NCI-H2171 (cell line): ENCODE measurements at places on chromosomes 2 and 18.

- no peak for DNase-seq
Observed at GRCh38 chr18:23056315-23056714, 79.0 kb upstream of the CABLES1 start.

DNA sequence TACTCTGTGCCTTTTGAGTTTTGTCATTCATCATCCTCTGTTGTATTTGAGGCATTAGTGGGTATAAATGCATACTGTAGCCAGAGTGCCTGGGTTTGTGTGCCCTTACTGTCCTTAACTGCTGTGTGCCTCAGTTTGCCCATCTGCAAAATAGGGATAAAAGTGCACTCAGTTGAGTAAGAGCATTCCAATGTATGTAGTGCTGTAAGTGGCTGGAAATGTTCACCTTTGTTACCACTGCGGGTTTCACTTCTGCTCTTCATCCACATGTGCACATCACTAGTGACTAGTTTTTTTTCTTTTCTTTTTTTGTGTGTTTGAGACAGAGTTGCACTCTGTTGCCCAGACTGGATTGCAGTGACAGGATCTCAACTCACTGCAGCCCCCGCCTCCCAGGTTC, 39.9 kb downstream of the PLEKHB2 start:
- DNase-seq: no peak

DNA sequence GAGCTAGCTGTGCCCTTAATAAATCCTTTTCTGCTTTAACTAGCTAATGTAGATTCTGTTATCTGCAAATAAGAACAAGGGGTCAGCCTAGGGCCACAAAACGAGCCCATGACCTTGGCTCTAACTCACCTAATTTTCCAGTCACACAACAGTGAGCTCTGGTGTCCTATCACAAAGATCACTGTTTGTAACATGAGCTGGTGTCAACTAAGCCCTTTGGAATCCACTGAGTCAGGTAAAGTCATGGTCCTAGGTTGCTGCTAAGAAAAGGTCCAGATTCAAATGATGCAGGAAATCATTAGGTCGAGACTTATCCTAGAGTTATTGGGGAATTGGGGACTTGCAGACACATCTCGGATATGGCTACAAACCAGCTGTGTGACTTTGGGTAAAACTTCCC, 49.9 kb downstream of the ST8SIA5 start:
- no peak for DNase-seq

- no peak for DNase-seq
Observed at GRCh38 chr2:241340631-241341163, 15.4 kb upstream of the FARP2 start.

- no peak for DNase-seq
Observed at GRCh38 chr2:29990129-29990528, 68.7 kb upstream of the ALK start.

- no peak for DNase-seq
Observed at GRCh38 chr2:55311444-55311870, 42.4 kb upstream of the MTIF2 start.

GRCh38 chr18:70058916-70059315, 111.2 kb upstream of the CD226 start:
- DNase-seq: no peak

GRCh38 chr2:144776766-144777165, 256.8 kb upstream of the ZEB2 start:
- no peak for DNase-seq

- no peak for DNase-seq
Observed at GRCh38 chr2:86201671-86202335, 2.5 kb downstream of the MRPL35 start.

GRCh38 chr2:219851801-219852481, 224.5 kb downstream of the SLC4A3 start:
- no peak for DNase-seq

- DNase-seq: no peak
Observed at GRCh38 chr2:163417596-163418337, 318.0 kb downstream of the FIGN start.

GRCh38 chr2:86372133-86372532, 34.7 kb upstream of the REEP1 start:
- no peak for DNase-seq

DNA sequence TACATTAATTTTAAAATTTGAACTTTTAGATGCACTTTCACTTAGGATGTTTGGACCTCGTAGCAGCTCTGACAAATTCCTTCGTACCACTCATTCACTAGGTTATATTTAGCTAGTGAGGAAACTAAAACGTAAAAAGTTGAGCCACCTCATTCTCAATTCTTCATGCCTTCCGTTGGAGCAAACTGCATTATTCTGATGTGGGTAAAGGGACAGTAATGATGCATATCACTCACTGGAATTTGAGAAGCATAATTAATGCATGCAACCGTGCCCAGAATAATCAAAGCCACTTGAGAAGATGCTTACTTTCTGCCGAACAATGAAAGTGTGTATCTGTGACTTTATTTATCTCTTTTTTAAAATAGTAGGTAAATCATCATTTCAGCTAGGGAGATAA, 2.2 kb downstream of the CNOT9 start:
- DNase-seq: no peak

- DNase-seq: no peak
Observed at GRCh38 chr18:22856870-22857269, 76.3 kb upstream of the RBBP8 start.

DNA sequence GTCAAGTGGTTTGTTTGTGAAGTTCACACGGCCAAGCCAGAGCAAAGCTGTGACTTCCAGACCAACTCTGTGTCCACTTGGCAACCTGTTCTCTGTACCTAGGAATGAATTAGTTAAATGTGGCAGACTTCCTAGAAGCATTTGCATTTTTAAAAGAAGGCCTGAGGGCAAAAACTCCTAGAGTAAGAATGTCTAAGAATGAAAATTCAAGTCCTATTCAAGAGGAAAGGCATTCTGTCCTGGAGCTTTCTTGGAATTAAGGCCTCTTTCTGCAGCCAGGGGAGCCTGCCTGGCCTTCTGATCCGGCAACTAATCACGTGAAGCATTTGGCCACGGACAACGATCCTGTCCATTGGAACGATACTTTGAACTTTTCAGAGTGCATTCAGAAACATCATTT, 155.0 kb downstream of the SETBP1 start:
- DNase-seq: no peak

DNA sequence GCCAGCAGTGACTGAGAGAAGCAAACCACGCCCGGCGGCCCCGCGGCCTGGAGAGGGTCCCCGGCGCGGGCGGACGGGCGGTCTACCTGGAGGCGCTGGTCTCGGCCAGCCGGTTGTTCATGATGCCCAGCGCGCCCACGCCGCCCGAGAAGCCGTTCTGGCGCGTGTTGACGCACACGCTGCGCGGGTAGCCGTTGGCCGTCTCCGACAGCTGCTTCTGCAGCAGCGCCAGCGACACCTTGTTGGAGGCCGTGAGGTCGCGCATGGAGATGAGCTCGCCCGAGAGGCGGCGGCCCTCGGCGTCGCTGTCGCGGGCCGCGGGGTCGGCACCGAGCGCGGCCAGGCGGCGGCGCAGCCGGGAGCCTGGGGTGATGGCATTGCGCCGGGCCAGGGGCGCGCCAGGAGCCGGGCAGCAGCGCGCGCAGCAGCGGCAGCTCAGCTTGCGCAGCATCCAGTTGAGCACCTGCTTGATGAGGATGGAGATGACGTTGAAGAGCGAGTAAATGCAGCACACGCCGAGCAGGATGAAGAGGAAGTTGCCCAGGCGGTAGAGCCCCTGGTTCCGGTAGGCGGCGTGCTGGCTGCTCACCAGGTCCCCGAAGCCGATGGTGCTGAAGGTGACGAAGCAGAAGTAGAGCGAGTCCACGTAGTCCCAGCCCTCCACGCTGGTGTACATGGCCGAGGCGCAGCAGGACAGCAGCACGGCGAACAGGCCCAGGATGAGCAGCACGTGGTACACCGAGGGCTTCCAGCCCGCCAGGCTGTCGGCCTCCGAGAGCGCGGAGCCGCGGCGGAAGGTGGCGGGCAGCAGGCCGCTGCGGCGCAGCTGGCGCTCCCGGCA, 118.1 kb downstream of the MSH2 start:
- DNase-seq: peak; percentile 83

- no peak for DNase-seq
Observed at GRCh38 chr2:213237251-213237650, 47.0 kb upstream of the SPAG16 start.
